ENCODE measurements at places on chromosomes 4 and X.

GRCh38 chrX:138914767-138915166 is 203.2 kb upstream of the FGF13 start:
- DNase-seq, result no peak

DNA sequence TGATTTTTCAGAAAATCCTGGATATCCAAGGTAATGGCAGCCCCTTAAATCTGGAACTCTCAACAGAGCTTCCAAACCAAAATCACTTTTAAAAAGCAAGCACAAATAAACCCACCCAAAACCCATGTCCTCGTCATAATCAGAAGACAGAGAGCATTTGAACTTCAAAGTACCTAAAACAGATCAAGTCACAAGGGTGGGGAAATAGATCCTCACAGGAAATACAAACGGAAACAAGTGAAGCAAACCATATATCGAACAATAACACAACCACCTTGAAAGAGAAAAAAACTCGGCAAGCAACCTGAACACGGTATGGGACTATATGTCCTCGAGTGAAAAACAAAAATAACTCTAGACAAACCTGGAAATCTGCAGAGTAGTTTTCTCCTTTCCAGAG is 15.9 kb upstream of the CCNQ start:
- DNase-seq, result no peak

DNA sequence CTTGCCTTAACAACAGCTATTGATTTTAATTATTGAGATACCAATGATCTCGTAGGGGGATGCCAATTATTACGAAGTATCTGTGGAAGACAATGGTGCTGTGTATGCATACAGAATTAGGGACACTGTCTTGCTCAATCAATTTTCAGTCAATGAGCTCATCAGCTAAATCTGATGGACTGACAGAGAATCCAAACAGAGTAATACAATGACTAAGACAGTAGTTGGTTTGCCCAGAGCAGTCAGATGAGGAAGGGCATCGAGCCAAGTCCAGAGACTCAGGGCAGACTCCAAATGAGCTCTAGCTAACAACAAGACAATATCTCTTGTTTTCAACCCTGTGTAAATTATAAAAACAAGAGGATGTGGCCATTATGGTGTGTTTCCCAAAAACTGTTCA is 14.7 kb upstream of the GSX2 start:
- no peak for DNase-seq

GRCh38 chr4:5399790-5400421 is 308.5 kb downstream of the EVC2 start:
- no peak for DNase-seq

DNA sequence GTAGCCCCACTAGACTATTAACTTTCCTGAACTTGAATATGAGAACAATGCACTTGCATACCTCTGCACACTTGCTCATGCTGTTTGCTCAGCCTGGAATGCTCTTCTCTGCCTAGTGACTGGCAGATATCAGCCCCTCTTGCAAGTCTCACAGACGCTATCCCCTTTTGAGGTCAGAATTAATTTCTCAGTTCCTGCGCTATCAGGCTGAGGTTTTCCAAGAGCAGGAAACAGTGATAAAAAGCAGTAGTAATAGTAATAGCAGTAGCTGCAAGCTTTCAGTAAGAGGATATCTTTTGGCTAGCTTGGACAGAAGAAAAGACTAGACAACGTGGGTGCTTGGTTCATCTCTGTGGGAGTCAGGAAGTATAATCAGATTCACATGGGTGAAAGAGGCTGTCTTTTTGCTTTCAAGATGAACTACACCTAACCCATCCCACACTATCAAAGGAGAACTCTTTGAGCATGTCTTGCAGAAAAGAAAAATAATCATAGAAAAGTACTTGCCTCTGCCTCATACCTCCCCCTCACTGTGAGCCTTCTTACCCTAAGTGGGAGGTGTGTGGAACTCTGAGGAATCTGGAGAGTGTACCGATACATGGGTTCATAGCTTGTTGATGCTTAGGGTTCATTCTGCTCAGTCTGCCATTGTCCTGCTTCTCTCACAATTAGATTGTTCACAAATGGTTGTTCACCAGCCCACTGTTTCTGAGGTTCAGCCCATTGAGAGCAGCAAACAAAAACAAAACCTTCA is 11.3 kb upstream of the DRP2 start:
- DNase-seq, result no peak

GRCh38 chrX:137847376-137847775 is 281.4 kb downstream of the ZIC3 start:
- DNase-seq, result no peak

DNA sequence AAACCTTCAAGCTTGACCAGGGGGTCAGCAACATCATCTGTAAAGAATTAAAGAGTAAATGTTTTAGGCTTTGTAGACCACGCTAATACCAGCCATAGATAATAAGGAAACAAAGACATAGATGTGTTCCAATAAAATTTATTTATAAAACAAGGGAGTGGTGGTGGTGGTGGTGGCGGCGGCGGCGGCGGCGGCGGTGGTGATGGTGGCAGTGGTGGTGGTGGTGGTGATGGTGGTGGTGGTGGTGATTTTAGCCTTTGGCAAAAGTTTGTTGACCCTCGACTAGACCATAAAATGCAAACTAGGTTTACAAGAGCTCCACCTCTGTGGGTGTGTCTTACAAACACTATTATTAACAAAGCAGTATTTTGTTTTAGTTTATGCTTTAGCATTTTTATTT is 222.3 kb upstream of the SPOCK3 start:
- no peak for DNase-seq

DNA sequence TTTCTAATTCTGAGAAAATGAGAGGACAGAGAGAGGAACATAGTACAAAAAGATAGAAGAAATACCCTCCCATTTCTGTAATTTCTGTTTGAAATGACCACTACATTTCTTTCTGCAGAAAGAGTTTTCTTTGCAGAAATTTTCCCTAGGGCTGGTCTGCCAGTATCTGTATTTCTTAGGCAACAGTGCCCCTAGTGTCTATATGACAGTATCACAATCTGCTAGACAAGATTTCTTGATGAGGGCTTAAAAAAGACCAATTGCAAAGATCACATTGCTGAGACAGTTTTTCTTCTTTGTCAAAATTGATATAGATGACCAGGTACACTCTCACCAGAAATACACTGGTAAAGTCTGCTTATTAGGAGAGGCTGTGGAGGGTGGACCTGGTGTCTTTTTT is 81.0 kb upstream of the ZDHHC15 start:
- DNase-seq, result no peak

- DNase-seq, result no peak
Observed at GRCh38 chr4:6961496-6962210, 52.0 kb downstream of the TBC1D14 start.

DNA sequence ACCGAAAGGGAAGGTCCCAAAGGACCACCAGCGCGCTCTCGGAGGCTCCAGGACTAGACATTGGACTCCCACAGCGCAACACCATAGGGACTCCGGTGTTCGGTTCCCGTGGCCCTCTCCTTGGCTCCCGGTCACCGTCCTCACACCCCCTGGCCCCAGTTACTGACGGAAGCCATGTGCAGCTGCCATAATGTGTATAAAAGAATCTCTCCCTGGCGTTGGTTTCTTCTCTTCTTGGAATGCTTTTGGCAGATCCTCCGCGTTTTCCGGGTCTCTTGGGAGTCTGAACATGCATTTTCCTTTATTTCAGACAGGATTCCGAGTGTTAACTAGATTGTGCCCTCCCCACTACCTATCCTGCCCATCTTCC is 69.8 kb downstream of the FBXO8 start:
- no peak for DNase-seq

DNA sequence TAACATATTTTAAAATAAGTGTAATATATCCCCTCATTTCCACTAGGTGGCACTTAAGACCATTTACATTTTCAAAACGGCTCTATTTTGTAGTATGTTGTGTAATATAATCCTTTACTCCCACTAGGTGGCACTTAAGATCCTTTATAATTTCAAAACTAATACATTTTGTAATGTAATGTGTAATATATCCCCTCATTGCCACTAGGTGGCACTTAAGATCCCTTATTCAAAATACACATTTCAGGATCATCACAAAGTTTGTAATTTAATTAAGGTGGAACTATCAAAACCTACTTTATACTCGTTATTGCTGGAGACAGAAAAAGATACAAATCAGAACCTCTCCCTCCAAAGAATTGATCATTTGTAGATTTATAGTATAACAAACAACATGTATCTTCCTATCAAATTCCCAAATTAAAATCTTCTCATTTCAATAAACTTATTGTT is 132.5 kb downstream of the ARHGAP6 start:
- DNase-seq, result no peak

GRCh38 chr4:89136525-89136924 is 25.2 kb downstream of the TIGD2 start:
- DNase-seq, result no peak

Data from activated CD8-positive, alpha-beta memory T cell treated with anti-CD3 and anti-CD28 coated beads, Interleukin-2, amount 50 U/mL, for 4 hours (primary cell).